Stimulated activated CD4-positive, alpha-beta T cell treated with anti-CD3 and anti-CD28 coated beads, Interleukin-4, amount 100 ng/mL, for 1 hour (primary cell): ENCODE measurements at places on chromosomes 3 and 15.

- no peak for DNase-seq
Measured at GRCh38 chr15:62647202-62647842, 395.2 kb upstream of the TPM1 start.

DNA sequence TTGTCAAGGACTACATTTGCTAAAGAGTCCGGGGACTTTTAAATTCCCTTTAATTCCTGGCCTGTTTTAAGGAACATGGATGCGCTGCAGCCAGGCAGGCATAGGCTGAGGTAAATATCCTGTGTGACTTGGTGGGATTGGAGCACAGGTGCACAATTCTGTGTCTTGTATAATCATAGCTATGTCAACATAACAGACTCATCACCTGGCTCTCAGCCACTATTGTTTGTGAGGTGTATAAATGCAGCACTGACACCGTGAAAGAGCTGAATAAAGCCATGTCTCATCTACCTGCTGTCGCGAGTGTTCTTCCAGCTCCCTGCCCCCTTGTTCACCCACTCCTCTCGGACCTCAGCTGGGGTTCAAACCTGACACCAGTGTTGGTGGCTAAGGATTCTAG, 109.7 kb downstream of the MFSD1 start:
- no peak for DNase-seq

DNA sequence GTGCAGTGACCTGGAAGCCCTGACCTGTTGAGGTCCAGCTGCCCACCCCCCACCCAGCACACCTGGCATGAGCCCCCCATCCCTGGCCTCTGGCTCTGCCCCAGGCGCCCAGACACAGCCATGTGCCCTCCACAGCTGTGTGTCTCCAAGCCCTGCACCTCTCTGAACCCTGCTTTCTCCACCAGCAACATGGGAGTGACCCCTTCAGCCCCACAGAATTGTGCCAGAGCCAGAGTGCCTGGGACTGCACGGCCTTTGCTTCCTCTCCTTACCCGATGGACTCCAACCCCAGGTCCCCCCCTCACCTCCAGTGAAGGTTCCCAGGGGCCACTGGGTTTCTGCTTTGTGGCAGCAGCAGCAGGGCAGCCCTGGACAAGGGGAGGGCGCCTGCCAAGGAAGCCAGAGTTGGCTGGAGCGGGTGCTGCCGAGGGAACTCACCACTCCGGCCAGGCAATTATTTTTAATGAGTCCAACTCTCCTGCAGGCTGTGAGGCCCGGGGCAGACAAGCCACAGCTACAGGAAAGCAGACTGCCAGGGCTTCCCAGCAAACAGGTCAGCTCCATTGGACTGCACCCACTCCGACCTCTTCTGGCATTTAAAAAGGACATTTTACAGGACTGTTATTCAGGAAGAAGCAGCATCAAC, 24.1 kb downstream of the PRR20G start:
- DNase-seq = no peak

GRCh38 chr15:74869372-74869725, 3.8 kb downstream of the SCAMP2 start:
- DNase-seq = no peak

DNA sequence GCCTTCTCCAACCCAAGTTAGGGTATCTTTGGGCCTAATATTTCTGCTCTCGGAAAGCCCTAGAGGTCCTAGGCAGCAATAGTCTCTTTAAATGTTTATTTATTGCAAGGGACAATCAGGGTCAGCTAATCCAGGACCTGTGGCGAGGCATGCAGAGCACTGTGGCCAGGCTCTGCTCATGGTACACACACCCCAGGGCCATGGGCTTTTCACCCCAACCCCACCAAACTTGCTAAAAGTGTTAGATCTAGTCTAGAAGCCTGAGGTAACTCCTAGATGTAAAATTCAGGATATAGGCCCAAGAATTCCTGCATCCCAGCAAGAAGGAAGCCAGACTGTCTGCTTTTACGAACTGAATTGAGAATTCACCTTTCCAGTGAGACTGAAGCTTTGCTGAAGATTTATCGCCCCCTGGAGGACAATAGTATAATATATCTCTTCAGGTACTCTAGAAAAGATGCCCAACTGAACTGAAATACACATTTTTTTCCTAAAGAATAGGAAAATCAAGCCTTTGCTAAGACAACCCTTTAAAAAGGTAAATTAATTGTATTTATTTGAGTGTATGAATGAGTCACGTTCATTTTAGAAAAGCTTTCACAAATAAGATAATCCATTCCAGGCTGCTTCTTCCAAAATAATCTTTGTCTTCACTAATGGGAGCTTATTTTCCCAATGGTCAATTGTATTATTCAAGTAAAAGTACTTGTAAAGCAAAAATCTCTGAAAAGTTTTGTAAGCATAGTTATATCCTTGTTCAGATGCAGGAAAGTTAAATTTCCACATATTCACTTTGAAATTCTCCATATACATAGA, 89.8 kb downstream of the LRRC3B start:
- no peak for DNase-seq

GRCh38 chr3:39753391-39753790, 56.0 kb upstream of the MYRIP start:
- no peak for DNase-seq

DNA sequence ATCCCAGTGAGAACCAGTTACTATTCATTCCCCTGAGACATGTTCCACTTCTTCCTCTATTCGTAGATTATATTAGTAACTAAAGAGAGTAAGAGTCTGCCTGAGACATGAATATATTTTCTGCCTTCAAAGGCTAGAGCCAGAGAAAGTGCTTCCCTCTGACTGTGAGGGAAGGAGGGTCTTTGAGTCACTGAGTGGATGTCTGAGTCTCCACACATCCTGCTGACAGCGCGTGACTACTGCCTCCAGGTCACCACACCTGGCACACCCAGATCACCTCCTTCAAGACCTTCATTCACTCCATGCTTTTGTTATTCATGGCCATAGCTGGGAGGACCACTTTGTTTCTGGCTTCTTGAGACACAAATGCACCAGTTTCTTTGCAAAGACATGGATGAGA, 135.6 kb downstream of the SOX2 start:
- DNase-seq = no peak

DNA sequence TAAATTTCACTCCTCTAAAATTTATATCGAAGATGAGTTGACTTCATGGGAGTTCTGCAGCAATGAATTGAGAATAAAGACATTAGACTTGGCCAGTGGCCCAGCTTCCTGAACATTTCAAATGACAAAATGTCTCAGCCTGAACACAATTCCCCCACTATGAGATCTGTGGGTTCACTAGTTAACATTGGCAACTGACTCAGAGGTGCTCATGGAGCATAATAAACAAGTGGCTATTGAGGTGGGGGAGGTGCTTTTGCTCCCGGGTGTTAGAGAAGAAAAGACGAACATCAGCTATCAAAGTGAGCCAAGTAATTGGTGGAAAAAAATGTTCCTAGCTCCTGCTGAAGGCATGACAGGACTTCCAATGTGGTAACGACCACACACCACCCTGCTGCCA, 6.3 kb downstream of the ATP13A4 start:
- DNase-seq = no peak

GRCh38 chr3:46705751-46706552, 4.8 kb downstream of the TMIE start:
- no peak for DNase-seq

DNA sequence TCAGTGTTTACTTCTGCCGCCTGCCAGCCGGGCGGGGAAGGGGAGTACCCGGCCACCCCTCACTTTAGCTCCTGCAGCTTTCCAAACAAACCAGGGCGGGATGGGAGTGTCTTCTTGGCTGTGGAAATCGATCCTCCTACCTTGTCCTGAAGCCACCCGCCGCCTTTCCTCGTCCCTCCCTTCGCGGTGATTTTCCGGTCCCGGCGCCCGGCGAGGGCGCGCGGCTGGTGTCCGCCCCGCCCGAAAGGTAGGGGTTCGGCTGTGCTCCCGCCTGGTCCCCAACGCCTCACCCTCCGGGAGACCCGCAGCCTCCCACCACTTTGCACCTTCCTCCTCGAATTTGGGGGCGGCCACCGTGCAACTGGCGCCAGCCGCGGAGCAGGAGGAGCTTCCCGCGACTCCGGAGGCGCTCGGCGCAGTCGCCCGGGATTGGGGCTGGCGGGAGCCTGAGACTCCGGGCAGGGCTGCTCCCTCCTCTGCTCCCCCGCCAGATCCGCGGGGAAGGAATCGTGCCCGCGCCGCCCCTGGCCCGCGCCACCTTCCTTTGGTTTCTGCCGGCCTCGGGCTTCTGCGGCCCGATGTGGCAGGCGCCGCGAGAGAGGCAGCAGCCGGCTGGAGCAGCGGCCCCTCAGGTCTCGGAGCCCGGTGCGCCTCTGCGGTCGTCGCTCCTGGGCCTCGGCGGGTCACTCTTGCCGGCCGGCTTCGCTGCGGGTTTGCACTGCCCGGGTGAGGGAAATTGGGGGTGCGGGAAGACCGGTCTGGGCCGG, 30.7 kb upstream of the ST3GAL6 start:
- DNase-seq = peak; percentile 10

DNA sequence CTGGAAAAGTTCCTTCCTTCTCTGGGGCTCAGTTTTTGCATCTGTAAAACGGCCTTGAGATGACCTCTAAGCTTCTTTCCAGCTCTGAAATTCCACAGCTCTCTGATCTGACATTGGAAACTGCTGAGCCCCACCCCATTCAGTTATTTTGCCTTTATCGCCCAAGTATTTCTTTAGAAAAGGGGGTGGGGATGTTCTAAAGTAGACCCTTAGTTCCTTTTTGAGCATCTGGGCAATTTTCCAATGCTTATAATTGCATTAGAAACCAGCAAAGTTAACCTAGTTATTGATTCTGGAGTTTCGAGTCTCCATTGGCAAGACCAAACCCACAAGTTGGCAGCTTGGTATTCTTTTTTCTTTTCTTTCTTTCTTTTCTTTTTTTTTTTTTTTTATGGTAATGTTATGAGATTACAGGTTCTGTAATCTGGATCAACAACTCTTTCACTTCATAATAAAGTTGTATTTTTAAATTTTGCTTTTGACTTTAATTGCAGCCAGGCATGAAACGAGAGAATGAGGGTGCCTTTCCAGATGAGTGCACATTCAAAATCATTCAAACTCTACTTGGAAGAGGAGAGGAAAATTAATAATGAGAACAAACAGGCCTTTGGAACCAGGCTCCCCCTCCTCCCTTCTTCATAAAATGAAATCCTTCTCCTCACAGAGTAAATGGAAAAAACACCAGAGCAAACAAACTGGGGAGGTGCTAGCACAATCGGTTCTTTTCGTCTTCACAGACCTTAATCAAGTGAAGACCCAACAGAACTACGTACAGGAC, 76.8 kb upstream of the LRIG1 start:
- no peak for DNase-seq

DNA sequence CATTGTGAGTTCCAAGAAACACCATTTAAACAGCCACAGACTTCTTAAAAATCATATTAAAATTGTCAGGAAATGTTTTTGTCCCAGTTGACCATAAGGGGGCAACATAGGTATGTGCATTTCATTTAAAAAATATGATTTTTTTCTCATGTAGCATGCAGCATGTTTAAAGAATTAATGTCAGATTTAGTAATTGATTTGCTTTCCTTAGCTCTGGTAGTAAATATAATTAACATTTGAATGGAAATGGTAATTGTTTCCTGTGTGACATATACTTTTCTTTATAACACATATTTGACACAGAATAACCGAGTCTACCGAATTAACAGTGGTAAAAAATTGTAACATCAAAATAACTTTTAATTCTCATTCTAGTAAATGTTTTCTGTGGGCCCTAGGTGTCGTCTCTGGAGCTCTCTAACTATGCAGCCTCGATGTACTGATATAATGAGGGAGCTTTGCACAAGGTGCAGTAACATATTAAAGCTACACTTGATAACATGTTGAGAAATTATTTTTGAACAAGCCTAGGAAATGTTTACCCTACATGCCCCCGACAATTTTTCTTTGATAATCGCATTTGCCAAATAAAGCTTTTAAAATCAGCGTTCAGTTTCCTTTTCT, 34.9 kb downstream of the NXPE3 start:
- DNase-seq = no peak

- DNase-seq = no peak
Measured at GRCh38 chr3:35705904-35706303, 66.6 kb downstream of the ARPP21 start.

- DNase-seq = no peak
Measured at GRCh38 chr3:46407970-46408369, 911 bp downstream of the CCRL2 start.

GRCh38 chr3:171126478-171127209, 100.1 kb upstream of the SLC2A2 start:
- DNase-seq = no peak

- DNase-seq = no peak
Measured at GRCh38 chr15:31347981-31348803, 21.6 kb downstream of the KLF13 start.

DNA sequence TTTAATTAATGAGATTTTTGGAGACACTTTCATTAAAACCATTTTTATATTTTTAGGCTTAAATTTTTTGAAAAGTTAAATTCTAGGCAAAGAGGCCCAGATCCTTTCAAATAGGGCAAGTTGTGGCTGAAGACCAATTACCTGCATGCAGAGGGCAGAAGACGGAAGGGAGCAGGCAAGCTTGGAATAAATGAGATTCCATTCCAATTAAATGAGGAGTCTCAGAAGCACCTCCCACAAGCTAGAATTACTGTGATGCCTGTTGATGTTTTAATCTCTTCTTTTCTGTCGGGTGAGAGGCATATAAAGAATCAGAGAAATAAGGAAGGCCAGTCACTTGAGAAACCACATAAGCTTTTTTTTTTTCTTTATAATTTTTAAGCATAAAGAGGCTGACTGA, 46.8 kb downstream of the KBTBD8 start:
- no peak for DNase-seq

GRCh38 chr3:107367353-107367752, 9.9 kb upstream of the CCDC54 start:
- DNase-seq = no peak

- DNase-seq = no peak
Measured at GRCh38 chr3:161913786-161914389, 417.3 kb downstream of the OTOL1 start.

DNA sequence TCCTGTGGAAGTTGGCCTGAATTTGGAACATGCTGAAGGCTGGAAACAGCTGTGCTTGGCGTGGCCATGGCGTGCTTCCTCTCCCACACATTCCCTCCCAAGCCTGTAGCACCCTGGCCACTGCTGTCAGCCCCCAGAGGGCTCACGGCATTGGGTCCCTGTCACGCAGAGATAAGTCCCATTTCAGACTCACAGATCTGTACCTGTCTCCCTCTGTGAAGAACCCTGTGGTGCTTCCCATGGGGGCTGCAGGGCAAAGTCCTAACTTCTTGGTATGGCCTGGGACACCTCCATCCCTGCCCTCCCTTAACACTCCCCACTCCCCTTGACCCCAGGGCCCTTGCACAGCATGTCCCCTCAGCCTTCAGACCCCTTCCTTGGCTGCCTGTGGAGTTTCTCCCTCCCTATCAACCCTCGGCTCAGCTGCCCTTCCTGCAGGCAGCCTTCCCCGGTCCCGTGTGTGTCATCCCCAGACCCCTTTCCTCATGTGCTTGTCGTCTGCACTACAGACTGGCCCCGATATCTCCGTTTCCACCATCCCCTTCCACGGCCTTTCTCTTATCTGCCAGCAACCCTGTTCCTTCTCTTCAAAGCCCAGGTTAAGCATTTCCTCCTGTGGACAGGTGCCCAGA, 28.6 kb downstream of the ABTB1 start:
- no peak for DNase-seq

GRCh38 chr15:74840851-74841775, 1.8 kb downstream of the ULK3 start:
- no peak for DNase-seq

GRCh38 chr15:87967951-87968350, 288.6 kb downstream of the NTRK3 start:
- no peak for DNase-seq

- DNase-seq = no peak
Measured at GRCh38 chr3:38579141-38579540, 70.3 kb downstream of the SCN5A start.
